ENCODE measurements at places on chromosomes 3 and 15.

- DNase-seq: no peak
Measured at GRCh38 chr15:56192659-56193442, 50.8 kb downstream of the RFX7 start.

DNA sequence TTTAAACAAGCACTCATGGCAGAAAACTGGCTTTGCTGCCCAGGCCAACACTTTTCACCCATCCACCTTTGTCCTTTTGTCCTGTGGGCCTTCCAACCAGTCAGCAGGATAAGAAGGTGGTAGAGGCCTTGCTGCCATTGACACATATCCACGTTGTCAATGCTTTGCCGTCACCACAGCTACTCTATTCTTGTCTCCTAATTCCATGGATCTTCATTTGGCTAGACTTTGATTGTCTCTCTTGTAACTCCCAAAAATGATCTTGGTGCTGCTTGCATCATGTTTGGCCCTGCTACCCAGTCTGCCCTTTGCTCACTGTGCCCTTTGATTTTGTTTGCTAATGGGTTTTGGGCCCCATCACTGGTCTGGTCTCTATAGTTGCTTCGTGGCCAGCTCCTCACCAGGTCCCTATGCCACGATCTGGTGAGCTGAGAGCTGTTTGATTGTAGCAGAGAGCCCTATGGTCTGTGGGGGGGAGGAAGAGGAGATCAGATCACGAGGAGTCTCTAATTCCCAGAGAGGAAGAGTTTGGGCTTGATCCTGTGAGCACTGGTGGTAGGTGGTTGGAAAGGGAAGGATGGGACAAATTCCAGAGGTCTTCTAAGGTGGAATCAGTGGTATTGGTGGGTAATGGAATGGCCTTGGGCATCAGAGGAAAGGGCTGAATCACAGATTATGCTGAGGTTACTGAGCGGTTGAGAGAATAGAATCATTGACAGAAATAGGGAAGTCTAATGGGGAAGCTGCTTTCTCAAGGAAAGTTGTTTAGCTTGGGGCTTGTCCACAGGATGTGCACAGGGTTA is 40.3 kb downstream of the ABHD2 start:
- no peak for DNase-seq

GRCh38 chr3:23574822-23575315 is 230.9 kb upstream of the UBE2E1 start:
- no peak for DNase-seq

DNA sequence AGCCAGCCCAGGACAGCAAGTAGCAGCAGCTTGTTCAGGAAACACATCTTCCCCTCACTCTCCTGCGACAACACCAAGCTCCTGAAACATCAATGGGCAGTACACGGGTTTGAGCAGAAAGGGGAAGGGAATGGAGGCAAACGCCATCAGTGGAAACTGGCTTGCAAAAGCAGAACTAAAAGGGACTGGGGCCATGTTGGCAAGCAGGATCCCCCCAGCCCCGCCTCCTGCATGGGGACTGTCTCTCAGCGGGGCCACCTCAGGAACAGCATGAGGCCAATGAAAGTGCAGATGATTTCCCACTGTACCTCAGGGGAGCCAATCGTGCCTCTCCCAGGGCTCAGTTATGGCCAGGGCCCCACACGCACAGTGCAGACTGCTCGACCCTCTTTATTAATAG is 6.8 kb downstream of the CDAN1 start:
- no peak for DNase-seq

- DNase-seq: no peak
Measured at GRCh38 chr15:101357333-101357732, 62.3 kb upstream of the SNRPA1 start.

DNA sequence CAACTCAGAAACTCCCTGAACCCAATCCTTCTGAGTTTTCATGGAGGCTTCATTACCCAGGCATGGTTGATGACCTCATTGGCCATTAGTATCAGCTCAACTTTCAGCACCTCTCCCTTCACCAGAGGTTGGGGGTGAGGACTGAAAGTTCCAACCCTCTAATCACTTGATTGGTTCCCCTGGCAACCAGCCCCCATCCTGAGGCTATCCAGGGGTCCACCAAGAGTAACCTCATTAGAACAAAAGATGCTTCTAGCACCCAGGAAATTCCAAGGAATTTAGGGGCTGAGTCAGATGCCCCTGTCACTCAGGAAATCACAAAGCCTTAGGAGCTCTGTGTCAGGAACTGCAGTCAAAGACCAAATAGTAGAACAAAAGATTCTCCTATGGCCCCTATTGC is 43.8 kb downstream of the ADAMTSL3 start:
- no peak for DNase-seq

DNA sequence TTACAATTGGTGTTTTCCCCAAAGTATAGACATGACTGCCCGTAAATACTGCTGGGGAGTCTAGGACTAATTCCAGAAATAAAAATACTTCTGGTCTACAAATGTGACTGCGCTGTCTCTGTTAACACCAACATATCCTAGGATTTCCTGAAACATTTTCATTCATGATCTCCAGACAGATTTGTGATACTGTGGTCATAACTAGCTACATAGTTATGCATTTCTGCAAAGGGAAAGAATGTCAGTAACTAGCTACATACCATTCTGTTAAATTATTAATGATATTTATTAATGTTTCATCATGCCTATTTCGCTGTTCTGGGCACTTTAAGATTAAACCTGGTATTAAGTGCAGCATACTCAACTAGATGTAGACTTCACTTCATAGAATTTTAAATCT is 33.3 kb downstream of the SETD5 start:
- no peak for DNase-seq

DNA sequence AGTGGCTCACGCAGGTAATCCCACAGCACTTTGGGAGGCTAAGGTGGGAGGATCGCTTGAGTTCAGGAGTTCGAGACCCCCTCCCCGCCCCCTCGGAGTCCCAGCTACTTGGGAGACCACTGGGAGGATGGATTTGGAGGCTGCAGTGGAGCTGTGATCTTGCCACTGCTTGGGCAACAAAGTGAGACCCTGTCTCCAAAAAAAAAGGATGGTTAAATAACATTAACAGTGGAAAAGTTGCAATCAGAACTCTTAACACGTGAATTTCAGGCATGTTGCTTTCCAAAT is 1.4 kb upstream of the TMEM87A start:
- DNase-seq: no peak

- no peak for DNase-seq
Measured at GRCh38 chr3:172564499-172564898, 41.3 kb upstream of the TNFSF10 start.

DNA sequence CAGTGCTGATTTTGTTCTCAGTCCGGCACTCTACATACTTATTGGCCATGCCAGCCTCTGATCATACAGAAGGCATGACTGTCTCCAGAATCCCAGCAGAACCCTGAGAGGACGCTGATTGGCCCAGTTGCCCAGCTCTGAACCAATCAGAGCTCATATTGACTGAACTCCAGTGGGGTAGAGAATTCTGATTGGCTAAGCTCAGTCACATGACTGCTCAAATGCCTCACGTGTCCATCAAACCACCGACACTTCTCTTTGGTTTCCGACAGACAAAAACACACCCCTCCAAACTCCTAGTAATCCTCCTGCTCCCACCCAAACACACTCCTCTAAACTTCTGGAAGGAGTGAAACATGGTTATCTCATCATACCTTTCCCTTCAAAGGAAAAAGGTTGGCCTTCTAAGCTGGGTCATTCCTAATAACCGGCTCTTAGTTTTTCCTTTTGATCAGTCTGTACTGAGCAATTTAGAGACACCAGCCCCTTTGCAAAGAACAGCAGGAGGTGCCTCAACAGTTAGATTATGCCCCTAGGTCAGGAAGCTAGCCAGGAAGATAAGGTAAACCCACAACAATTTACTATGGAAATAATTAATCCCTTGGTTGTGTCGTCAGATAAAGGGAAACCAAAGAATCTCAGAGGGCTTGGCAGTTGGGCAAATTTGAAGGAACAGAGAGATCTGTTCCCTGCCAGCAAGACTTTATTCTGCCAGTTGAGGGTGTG is 187.8 kb downstream of the TLE3 start:
- no peak for DNase-seq

- no peak for DNase-seq
Measured at GRCh38 chr3:128923576-128923975, 44.2 kb downstream of the ACAD9 start.

DNA sequence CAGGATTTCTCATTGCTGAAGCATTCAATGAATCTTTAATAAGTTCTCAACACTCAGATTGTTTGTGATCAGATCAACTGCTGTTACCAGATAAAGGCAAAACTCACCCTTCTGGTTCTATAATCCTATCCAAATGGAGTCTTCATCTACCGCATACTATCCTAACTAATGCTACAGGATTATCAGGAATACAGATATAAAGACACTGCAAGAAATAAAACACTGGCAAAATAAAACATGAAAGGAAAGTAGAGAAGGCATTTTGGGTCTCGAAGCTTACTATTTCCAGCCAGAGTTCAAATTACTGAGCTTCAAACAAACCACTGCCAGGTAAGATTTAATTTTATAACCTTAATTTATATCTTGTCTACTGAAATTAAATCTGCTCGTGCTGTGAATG is 524 bp downstream of the CHRM5 start:
- DNase-seq: no peak

DNA sequence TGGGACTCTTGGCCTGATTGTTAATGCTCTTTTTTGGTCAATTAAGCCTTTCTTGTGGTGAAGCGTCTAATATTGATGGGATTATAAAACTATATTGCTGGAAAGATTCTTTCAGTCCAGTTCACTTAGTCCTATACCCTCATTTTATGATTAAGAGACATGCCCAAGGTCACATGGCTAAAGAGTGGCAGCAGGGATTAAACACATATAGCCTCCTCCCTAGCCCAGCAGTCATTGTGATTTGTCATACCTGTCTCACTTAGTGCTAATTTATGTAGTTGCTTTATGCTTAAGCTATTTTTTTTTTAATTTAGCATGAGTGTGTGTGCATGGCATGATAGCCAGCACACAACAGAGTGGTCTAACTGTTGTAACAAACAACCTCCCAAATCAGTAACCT is 9.5 kb downstream of the PARP14 start:
- no peak for DNase-seq

DNA sequence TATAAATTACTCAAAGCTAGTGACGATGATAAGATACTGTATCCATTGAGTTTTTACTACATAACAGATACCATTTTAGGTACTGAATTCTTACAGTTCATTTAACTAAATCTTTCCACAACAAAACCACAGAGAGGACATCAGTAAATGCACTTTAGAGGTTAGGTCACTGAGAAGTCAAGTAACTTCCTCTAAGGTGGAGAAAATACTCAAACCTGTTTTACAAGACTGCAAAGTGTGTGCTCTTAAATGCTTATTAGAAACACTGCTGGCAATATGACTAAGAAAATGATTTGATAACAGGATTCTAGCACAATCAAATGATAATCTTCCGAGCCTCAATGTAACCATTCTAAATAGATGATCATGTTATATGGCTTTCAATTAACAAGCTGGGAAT is 99.4 kb downstream of the UBE3A start:
- DNase-seq: no peak

GRCh38 chr3:120018299-120018698 is 75.9 kb downstream of the GSK3B start:
- DNase-seq: no peak

- DNase-seq: no peak
Measured at GRCh38 chr3:242602-243355, 46.2 kb downstream of the CHL1 start.

DNA sequence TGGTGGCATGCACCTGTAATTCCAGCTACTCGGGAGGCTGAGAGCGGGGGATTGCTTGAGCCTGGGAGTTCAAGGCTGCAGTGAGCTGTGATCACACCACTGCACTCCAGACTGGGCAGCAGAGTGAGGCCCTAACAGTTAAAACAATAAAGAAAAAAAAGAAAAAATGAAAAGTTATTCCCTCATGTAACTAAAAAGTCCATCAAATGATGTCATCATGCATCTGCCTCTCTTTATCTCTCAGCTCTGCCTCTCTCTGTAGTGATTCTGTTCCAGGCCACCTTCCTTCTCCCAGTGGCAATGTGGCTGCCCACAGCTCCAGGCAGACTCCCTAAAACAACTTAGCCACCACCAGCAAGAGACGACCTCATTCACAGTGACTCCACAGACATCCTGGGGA is 31.5 kb upstream of the TRH start:
- no peak for DNase-seq
